ENCODE measurements at places on chromosomes 5 and 9.
A peak's percentile ranks its signal among the peaks of the same experiment; 100 is the strongest.

DNA sequence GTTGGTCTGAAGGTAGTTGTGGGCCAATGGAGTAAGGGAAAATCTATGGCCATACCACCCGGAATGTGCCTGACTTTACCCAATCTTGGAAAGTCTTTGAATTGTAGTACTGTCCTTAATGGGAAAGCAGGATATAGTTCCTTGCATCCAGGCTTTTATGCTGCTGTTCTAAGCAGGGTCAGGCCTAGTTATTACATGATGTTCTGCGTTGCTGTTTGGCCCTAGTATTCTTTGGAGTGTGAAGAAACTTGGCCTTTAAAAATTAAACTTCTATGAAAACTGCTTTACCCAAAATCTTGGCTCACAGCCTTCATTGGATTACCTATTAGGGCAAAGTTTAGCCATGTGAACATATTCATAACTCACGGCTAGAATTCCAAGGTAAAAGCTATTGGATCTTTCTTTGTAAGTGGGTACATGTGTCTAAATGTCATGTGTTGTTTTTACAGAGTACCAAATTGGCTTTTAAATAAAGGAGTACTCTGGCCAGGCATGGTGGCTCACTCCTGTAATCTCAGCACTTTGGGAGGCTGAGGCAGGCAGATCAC is 211.1 kb downstream of the DTWD2 start:
- DNase-seq = no peak

DNA sequence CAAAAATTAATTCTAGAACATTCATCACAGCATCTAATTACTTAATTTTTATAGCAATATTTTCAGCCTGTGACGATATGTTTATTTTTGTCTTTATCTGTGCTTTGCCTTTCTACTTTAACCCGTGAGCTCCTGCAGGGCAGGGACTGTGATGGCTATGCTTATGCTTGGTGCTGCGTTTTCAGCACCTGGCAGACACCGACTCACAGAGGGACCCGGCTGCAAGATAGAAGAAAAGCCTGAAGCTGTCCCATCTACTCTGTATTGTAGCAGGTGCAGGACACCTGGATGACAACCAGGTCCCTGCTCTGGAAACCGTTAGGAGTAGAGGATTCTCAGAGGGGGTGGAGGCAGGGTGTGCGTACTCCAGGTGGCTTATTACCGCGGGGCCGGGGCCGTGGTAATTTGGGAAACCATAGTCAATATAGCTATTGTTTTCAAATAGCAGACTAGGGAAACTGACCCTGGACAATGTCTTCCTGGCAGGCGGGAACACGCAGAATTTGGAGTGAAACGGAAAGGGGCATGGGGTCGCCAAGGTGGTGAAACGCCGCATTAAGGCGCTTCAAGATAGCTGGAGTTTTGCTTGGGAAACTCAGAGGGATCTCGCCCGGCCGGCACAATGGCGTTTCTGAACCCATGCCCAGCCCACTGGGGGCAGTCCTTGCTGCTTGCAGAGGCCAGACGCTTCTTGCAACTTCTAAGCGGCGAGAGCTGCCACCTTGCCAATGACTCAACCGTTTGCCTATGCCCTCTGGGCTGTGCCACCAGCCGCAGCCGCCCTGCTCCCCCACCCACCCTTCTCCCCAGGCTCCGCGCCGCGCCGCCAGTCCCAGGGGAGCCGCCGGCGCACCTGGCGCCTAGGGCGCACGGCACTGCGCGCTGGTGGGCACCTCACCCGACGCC is 140.1 kb upstream of the PALM2AKAP2 start:
- peak; percentile 39 for DNase-seq

DNA sequence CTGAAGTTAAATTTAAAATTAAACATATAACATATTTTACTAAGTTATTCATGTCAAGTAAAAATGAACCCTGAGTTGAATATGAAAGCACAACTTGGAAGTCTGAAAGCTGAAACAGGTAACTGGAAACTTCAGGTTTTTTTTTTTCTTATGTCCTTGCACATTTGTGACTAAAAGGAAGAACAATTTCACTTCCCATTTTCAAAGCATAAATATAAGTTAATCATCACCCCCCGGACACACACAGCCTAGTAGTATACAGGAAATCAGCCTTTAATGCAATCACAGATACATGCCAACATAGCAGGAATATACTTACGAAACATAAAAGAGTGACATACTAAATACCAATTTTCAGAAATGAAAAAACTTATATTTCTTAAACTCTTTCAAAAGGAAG is 225.9 kb downstream of the RFX3 start:
- DNase-seq = no peak

- DNase-seq = no peak
Measured at GRCh38 chr9:88874391-88874790, 116.9 kb upstream of the S1PR3 start.

DNA sequence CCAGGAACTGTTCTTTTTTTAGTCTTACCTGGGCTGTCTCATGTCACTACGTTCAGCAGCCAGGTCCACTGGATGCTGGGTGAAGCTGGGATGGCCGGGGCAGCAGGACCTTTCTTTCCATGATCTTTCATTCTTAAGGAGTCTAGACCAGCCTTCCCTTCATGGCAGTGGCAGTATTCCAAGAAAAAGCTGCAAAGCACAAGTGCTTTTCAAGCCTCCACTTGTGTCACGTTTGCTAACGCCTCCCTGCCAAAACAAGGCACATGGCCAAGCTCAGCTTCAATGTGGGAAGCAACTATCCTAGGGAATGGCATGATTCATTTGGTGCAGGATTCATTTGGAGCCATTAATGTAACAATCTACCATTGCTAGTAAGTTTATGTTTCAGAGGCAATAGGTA is 94.8 kb downstream of the RCL1 start:
- no peak for DNase-seq

DNA sequence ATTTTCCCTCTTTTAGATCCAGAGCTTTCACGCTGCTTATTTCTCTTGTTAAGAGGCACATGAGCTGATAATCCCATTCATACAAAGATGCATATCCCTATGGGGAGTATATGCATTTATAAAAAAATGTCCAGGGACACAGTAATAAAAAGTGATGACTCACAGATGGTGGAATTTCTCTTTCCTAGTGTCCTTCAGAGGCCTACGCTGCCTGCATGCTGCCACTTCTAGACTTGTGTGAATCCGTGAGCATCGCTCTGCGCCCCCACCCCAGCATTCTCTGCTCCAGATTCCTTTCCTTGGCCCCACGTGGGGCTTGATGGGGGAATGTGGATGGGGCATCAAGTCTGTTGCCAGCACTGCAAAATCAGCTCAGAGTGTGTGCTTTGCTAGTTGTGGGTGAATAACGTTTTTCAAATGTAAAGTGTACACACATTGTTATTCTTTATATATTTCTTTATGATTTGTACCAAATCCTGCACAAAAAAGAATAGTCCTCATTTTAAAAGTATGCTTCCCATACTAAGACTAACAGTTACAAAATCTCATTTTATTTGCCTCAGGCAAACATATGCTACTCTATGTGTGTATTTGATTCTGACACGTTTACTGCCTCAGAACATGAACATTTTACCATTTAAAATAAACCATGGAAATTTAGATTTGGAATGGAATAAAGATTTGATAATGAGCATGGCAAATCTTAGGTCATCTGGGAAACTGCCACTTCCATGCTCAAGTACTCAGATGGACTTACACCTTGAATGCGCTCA is 22.4 kb upstream of the RASGRF2 start:
- peak; percentile 57 for DNase-seq

DNA sequence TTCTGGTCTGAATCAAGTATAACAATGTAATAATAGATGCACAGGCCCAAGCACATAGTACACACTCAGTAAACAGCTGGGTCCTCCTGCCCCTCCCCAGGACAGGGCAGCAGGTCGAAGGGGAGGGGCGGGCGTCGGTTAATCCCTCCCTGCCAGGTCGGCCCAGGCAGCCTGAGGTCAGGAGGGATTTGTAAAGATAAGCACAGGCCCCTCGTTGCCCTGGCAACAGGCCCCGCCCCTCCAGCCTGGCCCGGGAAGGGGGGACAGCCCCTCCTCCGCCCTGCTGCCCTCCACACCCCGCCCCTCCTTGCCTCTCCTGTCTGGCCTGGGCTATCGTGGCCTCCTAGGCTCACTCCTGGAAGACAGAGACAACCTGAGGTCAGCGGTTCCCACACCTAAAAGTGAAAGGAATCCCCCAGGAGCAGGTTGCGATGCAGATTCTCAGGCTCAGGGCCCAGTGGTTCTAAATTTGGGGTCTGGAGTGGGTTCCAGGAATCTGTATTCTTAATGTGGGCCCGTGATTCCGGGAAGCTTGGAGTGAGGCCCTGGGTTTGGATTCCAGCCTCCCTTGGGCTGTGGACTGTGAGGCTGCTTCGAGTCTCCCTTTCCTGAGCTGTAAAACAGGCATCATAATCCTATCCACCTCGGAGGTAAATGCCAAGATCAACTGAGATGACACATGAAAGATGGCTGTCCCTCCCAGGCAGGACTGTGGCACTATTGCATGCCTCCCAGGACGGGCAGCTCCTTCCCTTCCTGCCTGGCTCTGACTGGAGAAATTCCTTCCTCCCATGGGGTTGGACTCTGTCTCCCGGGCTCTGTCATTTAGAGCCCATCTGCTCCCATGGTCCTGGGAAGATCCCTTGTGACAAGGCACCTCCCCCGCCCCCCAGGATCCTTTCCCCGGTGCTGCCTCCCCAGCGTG is 4.4 kb downstream of the CRB2 start:
- DNase-seq = no peak

DNA sequence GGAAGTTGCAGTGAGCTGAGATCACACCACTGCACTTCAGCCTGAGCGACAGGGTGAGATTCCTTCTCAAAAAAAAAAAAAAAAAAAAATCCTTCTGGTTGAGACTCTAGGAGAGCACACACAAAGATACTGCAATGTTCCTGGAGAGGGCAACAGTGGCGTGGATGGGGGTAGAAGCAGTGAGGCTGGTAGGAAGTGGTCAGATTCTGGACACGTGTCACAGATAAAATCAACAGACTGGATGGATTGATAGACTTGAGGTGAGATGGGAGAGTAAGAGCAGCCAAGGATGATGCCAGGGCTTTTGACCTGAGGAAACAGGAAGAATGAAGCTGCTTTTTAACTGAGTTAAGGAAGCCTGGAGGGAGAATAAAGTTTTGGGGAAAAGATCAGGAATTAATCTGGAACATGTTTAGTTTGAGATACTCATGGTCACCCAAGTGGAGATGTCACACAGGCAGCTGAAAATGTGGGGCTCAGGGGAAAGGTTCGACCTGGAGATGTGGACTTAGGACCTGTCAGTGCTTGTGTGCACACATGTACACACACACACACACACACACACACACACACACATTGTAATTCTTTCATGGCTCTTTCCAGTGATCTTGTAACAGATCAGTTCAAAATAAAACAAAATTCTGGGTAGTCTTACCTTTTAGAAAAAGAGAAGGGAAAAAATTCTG is 88.1 kb downstream of the FANCC start:
- no peak for DNase-seq

DNA sequence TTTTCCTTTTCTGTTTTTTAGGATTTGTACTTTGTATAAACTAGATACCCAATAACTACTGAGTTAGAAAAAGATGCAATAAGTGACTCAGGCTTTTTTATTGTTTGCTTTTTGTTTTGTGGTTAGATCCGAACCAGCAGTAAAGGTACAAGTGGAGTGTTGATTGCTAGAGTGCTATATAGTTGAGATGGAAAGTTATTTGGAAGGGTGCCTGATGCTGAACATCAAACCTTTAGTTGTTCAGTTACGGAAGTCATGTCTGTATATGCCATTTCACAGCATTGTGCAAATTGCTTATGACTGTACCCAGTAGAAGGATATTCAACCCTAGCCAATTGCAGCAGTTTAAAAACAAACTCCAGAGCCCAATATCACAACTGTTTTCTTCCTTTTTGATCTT is 285.1 kb downstream of the MAT2B start:
- no peak for DNase-seq

- DNase-seq = peak; percentile 71
Measured at GRCh38 chr5:151115272-151115905, 34.6 kb upstream of the TNIP1 start.

GRCh38 chr5:87581661-87582060 is 168.9 kb upstream of the CCNH start:
- DNase-seq = no peak

GRCh38 chr9:137273611-137274320 is 3.8 kb upstream of the TOR4A start:
- no peak for DNase-seq

DNA sequence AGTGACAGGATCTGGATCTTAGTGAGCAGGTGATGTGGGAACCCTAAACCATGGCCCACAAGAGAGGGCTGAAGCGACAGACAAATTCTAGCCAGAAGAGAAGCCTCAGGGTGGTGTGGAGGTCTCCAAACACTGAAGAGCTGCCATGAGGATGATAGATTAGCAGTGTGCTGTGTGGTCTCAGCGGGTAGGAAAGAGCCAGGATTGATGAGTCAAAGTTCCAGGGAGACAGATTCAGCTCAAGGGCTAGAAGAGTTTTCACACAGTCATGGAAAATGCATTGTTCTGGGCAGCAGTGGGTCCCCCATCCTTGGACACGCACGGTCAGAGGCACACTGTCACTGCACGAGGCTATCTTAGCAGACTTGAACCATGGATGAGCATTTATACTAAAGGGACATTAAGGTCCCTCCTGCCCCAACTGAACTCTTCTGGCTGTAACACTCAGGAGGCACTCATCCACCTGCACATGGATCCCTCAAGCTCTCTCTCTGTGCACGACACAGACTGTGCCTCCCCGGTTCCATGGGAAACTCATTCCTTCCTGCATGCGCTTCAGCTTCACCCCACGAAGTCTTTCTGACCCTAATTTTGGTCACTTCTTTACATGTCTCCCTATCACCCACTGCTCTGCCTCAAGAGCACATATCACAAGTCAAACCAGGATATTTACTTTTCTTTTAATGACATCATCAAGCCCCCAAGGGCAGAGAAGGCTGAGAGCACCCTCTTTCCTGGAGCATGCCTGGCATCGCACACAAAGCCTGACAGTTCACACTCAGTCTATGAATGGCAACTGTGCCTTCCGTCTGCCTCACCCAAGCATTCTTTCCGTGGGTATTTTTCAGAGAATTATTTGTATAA is 84.8 kb downstream of the TLE1 start:
- DNase-seq = no peak

DNA sequence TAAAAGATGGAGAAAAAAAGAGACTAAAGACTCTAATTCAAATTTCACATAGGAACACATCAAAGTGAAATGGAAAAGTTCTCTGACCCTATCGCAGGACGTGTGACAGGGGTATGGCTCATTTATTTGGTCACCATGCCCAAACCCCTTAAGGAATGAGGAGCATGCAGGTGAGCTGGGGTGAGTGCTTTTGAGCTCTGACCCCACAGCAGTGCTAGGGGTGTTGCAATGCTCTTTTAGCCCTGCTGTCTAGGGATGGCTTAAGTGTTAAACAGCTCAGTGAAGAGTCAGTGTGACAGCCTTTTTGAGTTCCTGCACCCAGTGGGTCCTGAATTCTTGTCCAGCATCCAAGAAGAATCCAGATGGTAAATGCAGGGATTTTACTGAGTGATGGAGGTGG is 143.0 kb upstream of the ANKRD55 start:
- DNase-seq = no peak

- DNase-seq = no peak
Measured at GRCh38 chr9:124377551-124378406, 37.5 kb downstream of the PSMB7 start.

GRCh38 chr9:95505072-95505716 is 11.6 kb downstream of the PTCH1 start:
- no peak for DNase-seq

- no peak for DNase-seq
Measured at GRCh38 chr5:61981886-61982285, 324.1 kb upstream of the KIF2A start.

GRCh38 chr9:33013962-33014664 is 11.0 kb upstream of the DNAJA1 start:
- DNase-seq = no peak

Measured in HTR-8/SVneo (cell line).